Effector memory CD8-positive, alpha-beta T cell (primary cell): ENCODE measurements at places on chromosomes 5 and 9.

DNA sequence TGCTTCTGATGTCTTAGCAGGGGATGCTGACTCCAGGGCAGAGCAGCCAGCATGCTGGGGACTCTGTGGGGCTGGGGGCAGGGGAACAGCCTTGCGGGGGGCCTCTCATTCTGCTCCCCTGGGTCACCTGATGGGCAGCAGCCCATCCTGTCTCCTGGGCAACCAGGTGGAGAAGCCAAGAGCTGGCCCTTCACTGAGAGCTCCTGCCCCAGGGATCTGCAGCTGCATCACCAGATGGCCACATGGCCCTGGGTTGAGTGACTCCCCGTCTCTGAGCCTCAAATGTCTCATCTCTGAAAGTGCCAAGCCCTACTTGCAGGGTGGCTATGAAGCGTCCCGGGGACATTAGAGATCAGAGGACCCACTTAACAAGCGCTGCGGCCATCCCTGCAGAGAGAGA, 49.1 kb downstream of the LRSAM1 start:
- DNase-seq, result no peak
- H3K4me1 ChIP-seq, result peaks cover 2% of the 10 kb centered on the region
- H3K36me3 ChIP-seq, result peaks cover 9% of the 10 kb centered on the region
- no peaks in the 10 kb centered on the region for H3K27me3 ChIP-seq

GRCh38 chr5:5480481-5481111, 58.1 kb downstream of the ICE1 start:
- H3K36me3 ChIP-seq, result peaks cover 14% of the 10 kb centered on the region
- H3K27me3 ChIP-seq, result no peaks in the 10 kb centered on the region
- no peak for DNase-seq
- peak overlapping the region; percentile 83 for H3K27ac ChIP-seq

GRCh38 chr9:123872710-123873109, 57.2 kb downstream of the DENND1A start:
- no peaks in the 10 kb centered on the region for H3K36me3 ChIP-seq
- H3K27me3 ChIP-seq, result no peaks in the 10 kb centered on the region
- H3K4me1 ChIP-seq, result peaks cover 2% of the 10 kb centered on the region

- H3K27ac ChIP-seq, result peak overlapping the region; percentile 13
- no peak for DNase-seq
- peaks cover 23% of the 10 kb centered on the region for H3K4me1 ChIP-seq
- H3K36me3 ChIP-seq, result peaks cover 21% of the 10 kb centered on the region
Observed at GRCh38 chr9:21856301-21857094, 54.1 kb downstream of the MTAP start.

- H3K4me3 ChIP-seq, result peak overlapping the region; percentile 88
- peak overlapping the region; percentile 93 for H3K27ac ChIP-seq
- DNase-seq, result no peak
- no peaks in the 10 kb centered on the region for H3K27me3 ChIP-seq
- peaks cover 17% of the 10 kb centered on the region for H3K4me1 ChIP-seq
Observed at GRCh38 chr5:180860273-180860886, 696 bp downstream of the ZFP62 start.

- no peak overlapping the region for H3K4me3 ChIP-seq
- peaks cover 21% of the 10 kb centered on the region for H3K27me3 ChIP-seq
- no peak for DNase-seq
- H3K36me3 ChIP-seq, result no peaks in the 10 kb centered on the region
- H3K4me1 ChIP-seq, result no peaks in the 10 kb centered on the region
Observed at GRCh38 chr9:95413793-95414192, 96.3 kb upstream of the FANCC start.

DNA sequence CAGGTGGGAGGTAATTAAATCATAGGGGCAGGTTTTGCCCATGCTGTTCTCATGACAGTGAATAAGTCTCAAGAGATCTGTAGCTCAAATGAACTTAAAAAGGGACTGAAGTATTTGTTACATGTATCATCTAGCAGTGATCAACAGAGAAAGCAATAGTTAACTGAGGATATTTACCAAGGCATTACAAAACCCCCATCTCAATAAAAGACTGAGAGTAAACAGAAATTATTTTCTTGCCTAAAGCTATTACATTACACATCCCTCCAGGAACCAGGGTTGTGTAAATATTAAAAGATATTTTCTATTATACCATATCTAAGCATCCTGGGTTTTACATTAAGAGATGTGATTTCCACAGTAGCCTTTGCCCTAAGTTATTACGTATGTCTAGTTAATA, 169.9 kb downstream of the CTNND2 start:
- no peak overlapping the region for H3K4me3 ChIP-seq
- no peaks in the 10 kb centered on the region for H3K36me3 ChIP-seq
- no peak overlapping the region for H3K27ac ChIP-seq
- DNase-seq, result no peak

- H3K36me3 ChIP-seq, result no peaks in the 10 kb centered on the region
- H3K27me3 ChIP-seq, result no peaks in the 10 kb centered on the region
- no peak overlapping the region for H3K27ac ChIP-seq
- no peak overlapping the region for H3K4me3 ChIP-seq
- H3K4me1 ChIP-seq, result no peaks in the 10 kb centered on the region
Observed at GRCh38 chr5:12615141-12615820, 711.0 kb upstream of the CTNND2 start.

- DNase-seq, result no peak
- H3K27me3 ChIP-seq, result no peaks in the 10 kb centered on the region
- peaks cover 4% of the 10 kb centered on the region for H3K4me1 ChIP-seq
- no peaks in the 10 kb centered on the region for H3K36me3 ChIP-seq
Observed at GRCh38 chr9:83906144-83906543, 15.1 kb downstream of the KIF27 start.

- peaks cover 7% of the 10 kb centered on the region for H3K4me1 ChIP-seq
- H3K4me3 ChIP-seq, result no peak overlapping the region
- peaks cover 31% of the 10 kb centered on the region for H3K27me3 ChIP-seq
- H3K36me3 ChIP-seq, result peaks cover 21% of the 10 kb centered on the region
- no peak overlapping the region for H3K27ac ChIP-seq
- DNase-seq, result no peak
Observed at GRCh38 chr9:137048655-137049543, 2.9 kb upstream of the NPDC1 start.

DNA sequence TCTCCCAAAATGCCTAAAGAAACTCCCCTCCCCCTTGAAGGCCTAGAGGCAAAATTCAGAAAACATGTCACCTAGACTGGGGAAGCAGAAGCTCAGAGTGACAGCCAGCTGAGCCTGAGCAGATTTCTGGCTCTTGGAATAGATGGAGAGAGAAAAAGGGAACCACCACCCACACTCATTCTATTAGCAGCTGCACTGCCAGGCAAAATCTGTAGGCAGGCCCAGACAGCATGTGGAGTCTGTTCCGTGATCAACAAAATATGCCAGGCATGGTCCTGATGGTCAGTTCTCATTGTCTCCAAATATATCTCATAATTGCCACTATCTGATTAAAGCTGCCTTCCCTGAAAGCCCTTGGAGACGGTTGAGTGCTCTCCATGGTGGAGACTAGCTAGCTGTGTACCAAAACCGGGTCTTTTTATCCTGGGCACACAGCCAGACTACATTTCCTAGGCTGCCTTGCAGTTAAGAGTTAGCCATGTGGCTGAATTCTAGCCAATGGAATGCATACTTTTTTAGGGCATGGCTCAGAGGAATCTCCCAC, 131.7 kb upstream of the GPR151 start:
- no peaks in the 10 kb centered on the region for H3K27me3 ChIP-seq
- H3K27ac ChIP-seq, result no peak overlapping the region
- no peak overlapping the region for H3K4me3 ChIP-seq
- DNase-seq, result no peak
- peaks cover 4% of the 10 kb centered on the region for H3K4me1 ChIP-seq

DNA sequence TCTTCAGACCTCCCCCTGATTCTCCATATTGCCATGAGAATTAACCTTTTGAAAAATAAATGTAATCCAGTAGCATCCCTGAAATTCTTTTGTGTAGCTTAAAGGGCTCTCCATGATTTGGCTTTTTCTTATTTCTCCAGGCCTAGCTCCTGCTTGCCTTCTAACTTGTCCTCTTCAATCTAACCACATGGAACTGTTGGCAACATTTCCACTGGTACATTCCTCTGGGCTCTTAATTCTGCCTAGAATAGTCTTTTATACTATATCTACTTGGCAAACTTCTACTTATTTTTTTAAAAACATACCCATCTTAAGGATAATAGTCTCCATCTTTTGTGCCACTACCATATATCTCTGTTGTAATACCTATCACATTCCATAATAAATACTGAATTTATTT, 54.1 kb downstream of the GNG10 start:
- no peaks in the 10 kb centered on the region for H3K4me1 ChIP-seq
- H3K36me3 ChIP-seq, result no peaks in the 10 kb centered on the region
- no peak for DNase-seq
- H3K27me3 ChIP-seq, result no peaks in the 10 kb centered on the region
- no peak overlapping the region for H3K4me3 ChIP-seq
- H3K27ac ChIP-seq, result no peak overlapping the region

- DNase-seq, result no peak
- no peak overlapping the region for H3K4me3 ChIP-seq
- peaks cover 12% of the 10 kb centered on the region for H3K27me3 ChIP-seq
Observed at GRCh38 chr5:142531977-142532780, 153.7 kb downstream of the FGF1 start.

DNA sequence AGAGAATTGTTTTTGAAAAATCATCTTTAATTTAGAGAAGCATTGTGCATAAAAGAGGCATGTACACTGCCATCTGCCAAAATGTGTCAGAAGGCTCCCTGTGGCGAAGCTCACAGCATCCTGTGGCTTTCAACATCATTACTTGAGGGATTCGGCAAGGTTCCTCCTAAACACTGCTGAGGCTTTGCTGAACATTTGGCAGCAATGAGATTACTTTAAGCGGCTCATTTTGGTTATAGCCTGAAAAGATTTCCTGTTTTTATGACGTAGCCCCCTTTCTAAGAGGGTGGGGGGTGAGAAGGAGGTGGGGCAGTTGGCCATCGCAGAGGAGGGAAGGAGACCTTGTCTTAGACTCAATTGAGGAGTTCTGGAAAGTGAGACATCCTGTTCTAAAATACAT, 469.4 kb downstream of the RASEF start:
- H3K27ac ChIP-seq, result no peak overlapping the region
- no peaks in the 10 kb centered on the region for H3K36me3 ChIP-seq
- no peaks in the 10 kb centered on the region for H3K27me3 ChIP-seq
- no peaks in the 10 kb centered on the region for H3K4me1 ChIP-seq
- no peak overlapping the region for H3K4me3 ChIP-seq

GRCh38 chr5:61306531-61307131, 25.4 kb upstream of the ZSWIM6 start:
- H3K36me3 ChIP-seq, result no peaks in the 10 kb centered on the region
- H3K4me1 ChIP-seq, result peaks cover 3% of the 10 kb centered on the region
- no peak for DNase-seq
- H3K4me3 ChIP-seq, result no peak overlapping the region
- H3K27me3 ChIP-seq, result peaks cover 37% of the 10 kb centered on the region

- H3K36me3 ChIP-seq, result peaks cover 3% of the 10 kb centered on the region
- no peaks in the 10 kb centered on the region for H3K4me1 ChIP-seq
- H3K4me3 ChIP-seq, result no peak overlapping the region
- H3K27me3 ChIP-seq, result no peaks in the 10 kb centered on the region
Observed at GRCh38 chr5:32074401-32074800, 99.7 kb downstream of the GOLPH3 start.

DNA sequence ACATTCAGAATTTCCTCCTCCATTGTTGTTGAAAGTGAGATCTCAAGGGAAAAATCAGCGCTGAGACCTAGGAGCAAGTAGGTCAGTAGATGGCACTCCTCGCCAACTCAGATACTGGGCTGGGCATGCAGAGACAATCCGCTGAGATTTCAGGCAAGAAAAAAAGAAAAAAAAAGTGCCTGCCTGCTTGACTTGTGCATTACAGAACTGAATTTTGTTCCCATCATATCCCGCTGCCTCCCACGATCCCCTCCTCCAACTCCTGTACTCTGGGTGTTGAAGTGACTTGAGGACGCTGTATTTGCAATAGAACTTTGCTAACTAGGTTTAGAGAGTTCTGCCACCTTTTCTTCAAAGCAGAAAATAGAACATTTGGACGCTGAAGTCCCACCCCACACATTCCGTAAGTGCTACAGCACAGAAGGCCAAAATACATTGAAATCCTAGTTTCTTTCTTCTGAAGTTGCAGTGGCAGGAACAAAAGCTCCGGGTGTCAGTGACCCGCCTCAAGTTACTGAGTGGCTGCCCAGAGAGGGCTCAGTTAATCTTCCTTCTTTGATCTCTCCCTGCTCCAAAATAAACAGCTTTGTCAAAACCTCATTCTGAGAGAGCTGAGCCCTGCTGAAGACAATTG, 265.8 kb downstream of the MLLT3 start:
- no peak overlapping the region for H3K4me3 ChIP-seq
- DNase-seq, result no peak
- no peak overlapping the region for H3K27ac ChIP-seq
- H3K27me3 ChIP-seq, result no peaks in the 10 kb centered on the region
- peaks cover 12% of the 10 kb centered on the region for H3K36me3 ChIP-seq

GRCh38 chr5:55533521-55534435, 986 bp downstream of the PLPP1 start:
- no peaks in the 10 kb centered on the region for H3K27me3 ChIP-seq
- H3K27ac ChIP-seq, result peak overlapping the region; percentile 87
- DNase-seq, result no peak
- peak overlapping the region; percentile 89 for H3K4me3 ChIP-seq
- peaks cover 14% of the 10 kb centered on the region for H3K4me1 ChIP-seq

GRCh38 chr5:59055745-59056448, 473.0 kb downstream of the RAB3C start:
- no peak for DNase-seq
- H3K27ac ChIP-seq, result no peak overlapping the region
- H3K36me3 ChIP-seq, result no peaks in the 10 kb centered on the region

GRCh38 chr5:72597456-72597948, 90.3 kb upstream of the ZNF366 start:
- no peak for DNase-seq
- H3K36me3 ChIP-seq, result no peaks in the 10 kb centered on the region
- no peak overlapping the region for H3K4me3 ChIP-seq
- no peaks in the 10 kb centered on the region for H3K4me1 ChIP-seq
- H3K27ac ChIP-seq, result no peak overlapping the region

DNA sequence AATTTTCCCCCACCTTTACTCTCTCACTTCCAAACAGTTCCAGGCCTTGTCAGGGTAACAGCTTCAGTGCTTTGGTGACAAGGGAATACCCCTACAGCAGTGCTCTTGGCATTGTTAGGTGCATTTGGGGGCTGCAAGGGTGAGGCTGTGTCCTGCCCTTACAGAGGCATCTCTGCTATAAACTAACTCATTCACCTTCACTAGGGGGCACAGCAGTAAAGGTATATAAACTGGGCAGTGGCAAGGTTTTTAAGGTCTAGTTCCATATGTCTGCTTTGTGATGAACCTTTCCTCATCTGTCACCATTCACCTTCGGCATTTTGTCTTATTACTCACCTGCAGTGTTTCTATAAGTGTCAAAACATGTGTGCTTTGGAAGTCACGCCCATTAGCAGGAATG, 79.1 kb upstream of the GPR151 start:
- H3K4me1 ChIP-seq, result no peaks in the 10 kb centered on the region
- peaks cover 32% of the 10 kb centered on the region for H3K36me3 ChIP-seq
- no peaks in the 10 kb centered on the region for H3K27me3 ChIP-seq
- no peak overlapping the region for H3K27ac ChIP-seq
- no peak for DNase-seq

GRCh38 chr5:168052686-168053085, 238.8 kb upstream of the WWC1 start:
- no peak overlapping the region for H3K4me3 ChIP-seq
- no peaks in the 10 kb centered on the region for H3K4me1 ChIP-seq
- DNase-seq, result no peak
- H3K27ac ChIP-seq, result no peak overlapping the region
